Mucosa of gallbladder (tissue), 1 donor: ENCODE measurements at places on chromosomes 1 and 21. TPM values are rescaled to one million over a fixed set of nuclear protein-coding genes. Genes with fewer than 3 reads are reported as not detected.

- peak; percentile 10 for DNase-seq
These were observed 617.3 kb downstream of the MATN1 start for GRCh38 chr1:30106125-30106524.

Gene NBPF4
- total RNA-seq = not detected

DNA sequence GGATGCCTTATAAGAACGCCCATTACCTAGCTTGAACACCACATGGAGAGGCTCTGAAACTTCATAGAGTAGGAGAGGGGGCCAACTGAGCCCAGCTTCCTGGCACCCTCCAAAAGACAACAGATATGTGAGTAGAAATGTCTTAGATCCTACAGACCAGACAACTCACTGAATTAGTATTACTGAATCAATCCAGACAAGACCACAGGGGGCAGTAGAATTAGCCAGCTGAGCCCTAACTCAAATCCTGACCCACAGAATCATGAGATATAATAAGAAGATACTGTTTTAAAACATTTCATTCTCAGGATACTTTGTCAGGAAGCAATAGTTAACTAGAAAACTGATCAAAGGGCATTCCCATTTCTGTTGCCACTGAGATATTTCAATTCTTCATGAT, 45.8 kb upstream of the C1orf21 start:
- no peak for DNase-seq

DNA sequence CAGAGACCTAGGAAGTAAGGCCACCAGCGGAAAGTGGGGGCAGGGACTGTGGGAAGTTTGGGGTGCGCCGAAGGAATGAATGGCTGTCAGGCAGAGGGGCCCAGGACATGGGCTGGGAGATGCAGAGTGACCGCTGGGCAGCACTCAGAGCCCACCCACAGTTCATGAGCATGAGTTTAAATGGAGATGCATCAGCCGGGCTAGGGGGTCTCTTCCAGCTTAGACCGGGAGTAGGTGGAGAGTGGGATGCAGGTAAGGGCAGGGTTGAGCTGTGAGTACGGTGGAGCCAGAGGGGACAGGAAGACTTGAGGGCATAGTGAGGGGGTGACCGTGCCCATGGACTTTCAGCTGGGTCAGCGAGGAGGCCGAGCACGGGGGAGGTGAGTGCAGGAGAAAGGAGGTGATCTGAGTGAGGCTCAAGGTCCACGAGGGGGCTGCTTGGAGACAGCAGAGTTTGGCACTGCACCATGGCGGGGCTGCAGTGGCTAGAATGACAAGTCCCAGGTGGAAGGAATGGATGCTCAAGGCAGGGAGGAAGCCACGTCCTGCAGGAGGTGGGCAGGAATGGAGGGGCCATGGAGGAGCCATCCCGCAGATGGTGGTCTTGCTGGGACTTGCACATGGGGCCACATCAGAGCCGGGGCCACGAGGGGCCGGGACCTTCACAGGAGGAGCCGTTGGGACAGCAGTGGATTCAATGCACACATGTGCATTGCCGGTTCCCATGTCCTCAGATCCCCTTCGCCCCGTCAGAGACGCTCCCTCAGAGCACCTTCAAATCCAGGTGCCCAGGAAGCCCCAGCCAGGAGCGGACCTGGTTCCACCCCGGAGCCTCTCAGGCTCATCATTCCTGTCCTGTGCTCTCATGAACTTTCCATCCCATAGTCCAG, 34.9 kb downstream of the UBASH3A start:
- no peak for DNase-seq

Gene UBXN10
- 2.3 TPM for total RNA-seq

DNA sequence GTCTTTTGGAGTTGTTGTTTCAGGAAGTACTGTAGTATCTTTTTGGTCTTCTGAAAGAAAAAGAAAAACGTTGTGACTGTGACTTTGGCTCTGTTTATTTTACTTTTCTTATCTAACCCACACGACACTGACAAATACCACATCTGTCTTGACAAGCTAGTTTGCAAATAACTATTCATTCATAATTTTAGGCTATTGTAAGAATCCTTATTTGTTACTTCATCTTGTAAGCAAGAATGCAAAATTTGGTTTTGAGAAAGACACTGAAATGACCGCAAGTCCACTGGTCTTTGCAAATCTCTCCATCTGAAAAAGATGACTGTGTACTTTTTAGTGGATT, 12.7 kb downstream of the TGFB2 start:
- DNase-seq = no peak

- no peak for DNase-seq
These were observed 86.1 kb upstream of the S1PR1 start for GRCh38 chr1:101150670-101151069.

DNA sequence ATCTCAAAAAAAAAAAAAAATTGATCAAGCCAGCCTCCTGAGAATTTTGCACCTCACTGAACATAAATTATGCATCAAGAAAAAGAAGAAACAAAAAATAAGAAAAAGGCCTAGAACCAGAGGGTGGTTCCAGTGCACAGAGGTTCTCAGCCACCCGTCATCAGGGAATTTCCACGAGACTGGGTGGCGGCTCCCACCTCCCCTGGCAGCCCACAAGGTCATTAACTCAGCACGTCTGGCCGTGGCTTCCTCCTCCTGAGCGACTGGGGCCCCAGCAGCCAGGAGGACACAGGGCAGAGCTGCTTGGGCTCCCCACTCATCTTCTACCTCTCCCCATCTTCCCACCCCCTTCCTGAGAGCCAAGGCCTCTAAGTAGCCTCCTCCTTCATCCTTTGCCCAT, 15.7 kb upstream of the TMEM51 start:
- no peak for DNase-seq

DNA sequence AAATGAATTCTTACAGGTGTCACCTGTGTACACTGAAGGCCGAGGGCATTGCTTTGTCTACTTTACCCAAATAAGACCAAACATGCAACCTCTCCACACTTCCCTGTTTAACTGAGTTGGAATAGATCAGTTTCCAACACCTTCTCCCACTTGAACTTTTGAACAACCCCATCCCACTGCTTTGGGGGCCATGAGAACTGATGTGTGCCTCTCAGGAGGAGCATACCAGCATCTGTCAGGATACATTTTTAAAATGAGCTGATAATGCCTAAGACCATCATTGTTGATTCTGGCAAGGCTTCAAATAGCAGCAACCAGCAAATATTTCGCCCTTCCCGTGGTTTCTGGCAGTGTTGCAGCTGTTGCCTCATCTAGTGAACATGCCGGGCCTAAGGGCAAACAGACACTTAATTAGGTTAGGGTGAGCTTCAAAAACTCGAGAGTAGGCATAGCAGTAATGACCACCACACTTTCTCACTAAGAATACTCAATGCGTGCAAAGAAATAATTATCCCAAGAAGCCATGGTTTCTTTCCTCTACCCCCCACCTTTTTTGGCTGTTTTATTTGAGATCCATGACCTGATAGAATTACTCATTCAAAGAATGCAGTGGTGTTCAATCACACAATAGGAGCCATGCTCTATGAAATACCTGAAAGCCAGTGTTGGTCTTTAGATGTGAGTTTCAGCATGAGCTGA, 63.7 kb downstream of the MAP10 start:
- DNase-seq = peak; percentile 13

DNA sequence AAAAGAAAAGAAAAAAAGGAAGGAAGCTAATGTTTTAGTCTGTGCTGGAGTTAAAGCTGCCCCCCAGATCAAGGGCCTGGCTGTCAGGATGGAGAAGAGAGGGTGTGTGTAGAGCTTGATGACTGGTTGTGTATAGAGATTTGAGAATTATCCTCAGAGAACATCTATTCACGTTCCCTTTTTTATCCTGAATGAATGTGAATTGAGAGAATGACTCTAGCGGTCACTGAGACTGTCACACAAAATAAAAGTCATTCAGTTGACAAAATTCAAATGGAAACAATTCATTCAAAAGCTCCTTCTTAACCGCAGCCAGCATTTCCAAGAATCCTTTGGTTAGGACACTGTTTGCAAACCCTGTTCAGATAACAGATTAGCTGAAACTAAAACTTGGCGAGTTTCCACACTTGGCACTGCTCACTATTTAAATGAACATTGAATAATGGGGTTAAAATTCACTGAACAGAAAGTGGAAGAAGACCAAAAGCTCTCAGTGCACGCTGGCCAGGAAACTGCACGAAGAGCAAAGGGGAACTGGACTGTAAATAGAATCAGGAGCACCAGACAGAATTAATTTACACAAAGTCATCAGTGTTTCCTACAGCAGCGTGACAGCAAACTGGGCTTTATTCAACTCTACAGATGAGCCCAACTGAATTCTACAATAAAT, 13.6 kb upstream of the FAM89A start:
- peak; percentile 73 for DNase-seq

Gene KRTAP20-2
- total RNA-seq = not detected

- DNase-seq = peak; percentile 84
These were observed 27.5 kb downstream of the ARID1A start for GRCh38 chr1:26723013-26723991.

- no peak for DNase-seq
These were observed 735 bp downstream of the NBL1 start for GRCh38 chr1:19644681-19645410.

- DNase-seq = no peak
These were observed 2.4 kb downstream of the HMGB4 start for GRCh38 chr1:33866281-33866680.

GRCh38 chr1:193905288-193906085, 719.1 kb upstream of the B3GALT2 start:
- DNase-seq = no peak

GRCh38 chr1:230545181-230545580, 97.1 kb upstream of the COG2 start:
- no peak for DNase-seq
